Stimulated activated CD4-positive, alpha-beta T cell treated with anti-CD3 and anti-CD28 coated beads, Interleukin-12 subunit alpha, Interleukin-12 subunit beta, amount 100 ng/mL, for 24 hours (primary cell): ENCODE measurements at places on chromosomes 6 and 20.

DNA sequence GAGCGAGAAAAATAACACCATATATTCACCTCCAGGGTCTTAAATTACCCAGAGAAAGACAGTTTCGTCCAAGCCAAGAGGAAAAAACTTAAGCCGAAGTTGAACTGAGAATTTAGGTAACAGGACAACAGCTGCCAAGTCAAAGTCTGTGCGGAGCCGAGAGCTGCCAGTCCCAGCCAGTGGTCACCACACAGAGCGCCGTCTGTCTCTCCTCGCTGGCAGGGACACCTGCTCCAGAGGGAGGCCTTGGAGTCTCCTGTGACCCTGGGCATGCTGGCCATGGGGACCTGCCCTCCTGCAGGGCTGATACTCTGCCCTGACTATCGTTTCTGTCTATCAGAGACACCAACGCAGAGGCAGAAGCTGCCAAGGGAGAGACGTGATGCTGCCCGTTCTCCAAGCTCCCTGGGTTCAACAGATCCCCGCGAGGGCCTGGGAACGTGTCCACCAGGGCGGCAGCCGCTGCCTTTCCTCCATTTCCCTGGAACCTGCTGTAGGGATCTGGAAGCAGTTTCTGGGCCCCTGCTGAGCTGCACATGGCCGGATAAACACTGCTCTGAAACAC is 341.3 kb downstream of the SMOC2 start:
- DNase-seq: no peak

- no peak for DNase-seq
These were observed 75.2 kb downstream of the SLC16A10 start for GRCh38 chr6:111162504-111162903.

GRCh38 chr20:58228484-58229197 is at the start of gene ANKRD60:
Gene ANKRD60, minus strand, starts transcription at chr20:58228653. Its CDS starts 0 bp downstream, at chr20:58228653.
- DNase-seq: no peak

DNA sequence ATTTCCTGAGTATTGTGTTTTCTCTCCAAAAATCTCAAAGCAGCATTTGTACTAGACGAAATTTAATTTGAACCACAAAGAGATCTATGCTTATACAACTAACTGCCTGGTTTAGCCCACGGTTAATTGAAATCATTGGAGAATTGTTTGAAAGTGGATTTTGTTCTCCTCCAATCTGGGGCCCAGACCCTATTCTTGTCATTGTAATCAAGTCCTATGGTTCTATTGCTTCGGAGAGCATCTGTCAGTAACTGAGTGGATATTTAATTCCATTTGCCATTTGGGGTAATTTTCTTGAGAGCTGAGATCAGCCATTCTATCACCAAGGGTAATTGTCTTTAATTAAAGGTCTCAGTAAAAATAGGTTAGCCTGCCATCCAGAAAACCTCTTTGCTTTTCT is 117.0 kb upstream of the KCNG1 start:
- no peak for DNase-seq

DNA sequence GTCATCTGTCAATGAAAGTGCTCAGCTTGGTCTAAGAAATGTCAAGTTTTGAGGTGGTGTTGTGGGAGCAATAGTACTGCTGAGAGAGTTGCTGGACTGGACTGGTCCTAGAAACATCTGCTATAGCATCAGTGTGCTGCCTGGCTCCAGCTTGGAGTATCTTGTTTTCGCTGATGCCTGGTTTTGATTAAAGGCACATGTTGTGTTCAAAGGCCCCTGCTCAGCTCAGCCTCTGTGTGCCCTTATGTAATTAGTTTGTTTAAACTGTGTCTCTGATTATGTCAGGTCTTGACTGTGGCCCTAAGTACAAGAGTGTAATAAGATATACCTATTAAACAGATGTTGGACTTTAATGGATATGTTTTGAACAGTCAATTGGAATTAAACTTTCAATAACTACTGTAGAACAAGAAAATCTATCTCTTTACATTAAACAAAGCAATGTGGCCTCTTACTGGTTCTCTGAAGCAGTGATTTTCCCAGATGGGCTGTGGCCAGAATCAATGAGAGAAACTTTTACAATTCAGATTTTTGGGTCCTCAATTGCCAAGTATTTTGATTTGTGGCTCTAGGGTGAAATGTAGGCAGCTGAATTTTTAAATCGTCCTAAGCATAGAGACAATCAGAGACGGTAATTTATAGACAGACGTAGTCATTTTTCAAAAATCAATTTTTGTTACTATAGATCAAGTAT is 668.2 kb downstream of the DHX35 start:
- DNase-seq: no peak

- no peak for DNase-seq
These were observed at the start of gene SPO11 for GRCh38 chr20:57329608-57330221. Gene SPO11, plus strand, starts transcription at chr20:57329803. Its CDS starts 65 bp downstream, at chr20:57329868.

GRCh38 chr20:57315976-57316480 is 13.6 kb upstream of the SPO11 start:
- no peak for DNase-seq

- no peak for DNase-seq
These were observed 58.0 kb downstream of the AHI1 start for GRCh38 chr6:135439549-135439948.

- no peak for DNase-seq
These were observed 41.1 kb upstream of the NKX2-2 start for GRCh38 chr20:21554985-21555384.

DNA sequence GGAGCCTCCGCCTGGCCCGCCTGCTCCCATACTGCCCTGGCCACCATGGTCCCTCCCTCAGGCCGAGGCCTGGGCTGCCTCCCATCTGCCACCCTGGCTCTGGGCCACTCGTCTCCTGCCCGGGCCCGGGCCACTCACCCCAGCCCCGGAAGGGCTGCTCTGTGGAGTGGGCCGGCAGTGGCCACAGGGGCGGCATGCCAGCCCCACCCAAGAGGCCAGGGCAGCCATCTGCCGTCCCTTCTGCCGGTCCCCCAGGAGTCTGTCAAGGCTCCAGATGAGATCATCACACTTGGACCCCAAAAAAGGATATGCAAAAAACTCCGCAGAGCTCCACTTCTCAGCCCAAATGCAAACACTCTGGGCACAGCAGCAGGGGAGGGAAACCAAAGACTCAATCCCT is 23.8 kb upstream of the TLDC2 start:
- no peak for DNase-seq

DNA sequence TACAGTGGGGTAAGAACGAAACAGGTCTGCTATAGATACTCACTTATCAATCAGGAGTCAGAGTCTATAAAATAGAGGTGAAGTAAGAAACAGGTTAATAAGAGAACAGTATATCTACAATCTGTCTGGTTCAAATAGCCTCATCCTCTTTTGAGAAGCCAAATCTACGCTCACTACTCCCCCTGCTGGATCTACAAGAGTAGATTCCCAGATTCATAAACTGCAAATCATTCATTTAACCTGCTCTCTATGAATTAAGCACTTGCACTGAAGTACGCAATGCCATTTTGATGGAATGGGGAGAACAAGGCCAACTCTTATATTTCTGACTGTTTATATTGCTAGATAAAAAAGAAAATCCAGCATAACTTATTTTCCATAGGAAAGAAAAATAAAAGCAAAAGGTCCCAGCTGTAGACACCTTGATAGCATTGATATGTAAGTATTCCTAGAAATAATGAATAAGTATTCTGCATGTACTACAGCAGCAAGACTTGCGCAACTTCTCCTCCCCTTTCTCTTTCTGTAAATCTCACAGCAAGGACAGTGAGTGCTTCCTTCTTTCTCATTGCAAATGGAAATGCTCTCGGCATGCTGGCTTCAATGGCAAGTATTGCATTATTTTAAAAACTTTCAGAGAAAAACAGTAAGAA is 92.3 kb downstream of the RFX6 start:
- DNase-seq: no peak
